HFFc6 (cell line): ENCODE measurements at places on chromosomes 16 and 17.
A peak's percentile ranks its signal among the peaks of the same experiment; 100 is the strongest.

- no peak for DNase-seq
Observed at GRCh38 chr17:75396025-75396424, 9.5 kb downstream of the GRB2 start.

- DNase-seq, result no peak
Observed at GRCh38 chr16:2236337-2237101, at the start of gene DNASE1L2. TSS of gene DNASE1L2 (plus strand) at chr16:2236444. CDS start at chr16:2236817, 373 bp downstream.

GRCh38 chr16:53752560-53752959 lies 48.6 kb downstream of the FTO start:
- no peak for DNase-seq

DNA sequence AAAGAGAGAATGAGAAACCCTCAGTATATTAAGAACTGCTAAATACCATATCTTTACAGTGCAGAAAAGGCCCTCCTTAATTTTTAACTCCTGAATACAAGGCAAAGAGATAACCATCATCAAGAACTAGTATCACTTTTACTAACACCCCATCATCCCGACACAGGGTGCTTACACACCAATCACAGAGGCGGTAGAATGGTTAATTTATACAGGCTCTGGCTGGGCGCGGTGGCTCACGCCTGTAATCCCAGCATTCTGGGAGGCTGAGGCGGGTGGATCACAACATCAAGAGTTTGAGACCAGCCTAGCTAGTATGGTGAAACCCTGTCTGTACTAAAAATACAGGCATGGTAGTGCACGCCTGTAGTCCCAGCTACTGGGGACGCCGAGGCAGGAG lies 4.2 kb downstream of the PSMD12 start:
- DNase-seq, result no peak

DNA sequence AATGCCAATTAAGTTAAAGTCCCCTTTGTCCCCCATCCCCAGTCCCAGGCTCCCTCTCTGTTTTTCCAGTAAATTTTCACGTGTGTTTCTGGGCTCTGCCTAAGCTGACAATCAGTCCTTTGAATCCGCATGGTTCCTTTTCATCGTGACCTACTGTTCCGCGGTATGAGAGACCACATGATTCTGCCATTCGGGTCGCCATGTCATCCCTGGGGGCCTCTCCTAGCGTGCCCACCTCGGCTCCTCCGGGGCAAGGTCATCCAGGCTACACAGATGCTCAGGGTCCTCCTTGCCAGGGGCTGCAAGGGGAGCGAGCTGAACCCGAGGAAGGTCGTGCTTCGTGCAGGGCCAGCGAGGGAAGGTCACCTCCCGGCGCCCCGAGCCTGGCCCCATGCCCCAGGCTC lies 157.6 kb downstream of the RAB11FIP4 start:
- DNase-seq, result no peak

- no peak for DNase-seq
Observed at GRCh38 chr16:86211800-86212199, 298.5 kb upstream of the FOXF1 start.

DNA sequence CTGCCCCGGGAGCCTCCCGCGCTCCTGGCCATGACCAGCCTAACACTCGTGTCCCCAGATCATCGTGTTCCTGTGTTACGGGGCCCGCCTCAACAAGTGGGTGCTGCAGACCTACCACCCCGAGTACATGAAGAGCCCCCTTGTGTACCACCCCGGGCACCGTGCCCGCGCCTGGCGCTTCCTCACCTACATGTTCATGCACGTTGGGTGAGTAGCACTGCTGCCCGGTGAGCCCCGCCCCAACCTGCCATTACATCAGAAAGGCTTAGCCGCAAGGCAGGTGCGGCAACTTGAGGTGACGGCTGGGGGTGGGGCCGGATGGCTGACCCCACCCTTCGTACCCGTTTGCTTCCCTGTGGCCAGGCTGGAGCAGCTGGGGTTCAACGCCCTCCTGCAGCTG lies 1.4 kb downstream of the RHBDL1 start:
- no peak for DNase-seq

- no peak for DNase-seq
Observed at GRCh38 chr17:6173653-6174052, 103.5 kb downstream of the WSCD1 start.

GRCh38 chr16:67790071-67790470 lies 16.3 kb downstream of the RANBP10 start:
- no peak for DNase-seq

DNA sequence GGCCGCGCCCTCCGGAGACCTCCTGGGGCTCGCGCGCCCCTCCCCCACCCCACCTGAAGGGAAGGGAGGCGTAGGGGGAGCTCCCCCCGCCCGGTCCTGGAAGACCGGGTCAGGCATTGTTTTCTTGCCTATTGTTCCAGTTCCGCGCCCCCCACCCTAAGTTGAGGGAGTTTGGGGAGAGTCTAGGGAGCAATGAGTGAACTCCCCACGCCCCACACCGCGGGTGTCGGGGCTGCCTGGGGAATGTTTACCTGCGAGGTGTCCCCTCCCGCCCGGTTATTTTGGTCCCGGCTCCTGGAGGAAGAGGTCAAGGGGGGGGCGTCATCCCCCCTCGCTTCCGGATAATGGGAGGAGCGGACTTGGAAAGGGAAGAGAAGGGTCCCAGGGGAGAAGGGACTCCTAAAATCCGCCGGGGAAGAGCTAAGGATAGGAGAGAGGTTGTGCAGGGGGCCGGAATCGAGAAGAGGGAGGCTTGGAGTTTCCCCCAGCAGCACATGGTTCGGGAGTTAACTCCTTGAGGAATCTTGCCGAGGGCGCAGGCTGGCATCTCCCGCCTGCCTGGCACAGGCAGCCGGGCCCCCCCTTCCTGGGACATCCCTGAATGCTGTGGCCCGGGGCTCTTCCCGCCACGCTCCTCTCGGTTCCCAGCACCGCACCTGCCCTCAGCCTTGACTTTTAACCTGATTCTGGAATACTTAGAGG lies 881 bp downstream of the MLLT6 start:
- DNase-seq, result no peak

DNA sequence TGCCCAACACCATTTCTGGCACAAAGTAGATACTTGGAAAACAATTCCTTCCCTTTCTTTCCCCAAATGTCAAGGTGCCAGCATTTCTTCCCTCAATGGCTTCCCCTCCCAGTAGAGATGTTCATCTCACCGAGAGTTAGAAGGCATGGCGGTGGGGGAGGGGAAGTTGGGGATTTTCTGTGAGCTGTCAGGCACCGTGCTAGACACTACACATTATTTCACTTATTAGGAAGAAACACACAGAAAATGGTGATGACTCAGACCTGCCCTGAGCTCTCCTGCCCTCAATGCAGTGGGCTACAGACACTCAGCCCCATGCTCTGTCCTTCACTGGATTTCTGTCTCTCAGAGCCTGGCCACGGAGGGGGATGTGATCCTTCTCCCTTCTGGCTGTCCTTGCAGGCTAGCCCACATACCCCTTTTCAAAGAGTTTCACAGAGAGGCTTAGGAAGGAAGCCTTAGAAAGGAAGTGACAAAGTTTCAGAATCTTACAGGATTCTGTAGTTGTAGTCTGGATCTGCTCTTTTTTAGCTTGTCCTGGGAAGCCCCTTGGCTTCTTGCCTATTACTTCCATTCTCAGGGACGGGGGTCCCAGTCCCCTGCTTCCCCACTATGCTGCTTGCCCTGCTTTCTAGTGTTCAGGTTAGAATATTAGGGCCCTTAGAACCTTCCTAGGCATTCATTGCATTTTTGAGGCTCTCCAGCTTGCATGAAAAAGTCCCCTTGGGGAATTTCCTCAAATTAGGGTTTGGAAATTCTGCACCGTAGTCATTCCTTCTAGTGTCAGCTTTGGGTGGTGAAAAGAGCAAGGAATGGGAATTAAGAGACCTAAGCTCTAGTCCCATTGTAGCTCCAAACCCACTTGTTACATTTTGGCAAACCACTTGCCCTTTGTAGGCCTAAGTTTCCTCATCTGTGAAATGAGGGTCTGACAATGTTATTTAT lies 12.2 kb upstream of the CCL5 start:
- no peak for DNase-seq

- no peak for DNase-seq
Observed at GRCh38 chr17:73030995-73031394, 61.5 kb downstream of the SLC39A11 start.

DNA sequence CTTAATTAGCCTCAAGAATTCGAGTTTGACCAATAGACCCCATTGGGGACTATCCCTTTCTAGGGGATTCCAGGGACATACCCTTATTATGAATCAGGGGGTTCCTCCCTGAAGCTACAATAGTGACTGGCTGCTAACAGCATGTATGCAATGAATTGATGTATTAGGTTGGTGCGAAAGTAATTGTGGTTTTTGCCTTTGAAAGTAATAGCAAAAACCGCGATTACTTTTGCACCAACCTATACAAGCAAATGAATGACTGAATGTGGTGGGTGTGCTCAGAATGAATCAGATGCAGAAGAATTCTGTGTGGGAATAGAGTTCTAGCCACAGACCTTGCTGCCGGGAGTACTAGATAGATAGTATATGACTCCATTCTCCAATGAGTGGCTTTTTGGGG lies 76.7 kb downstream of the HLF start:
- peak; percentile 5 for DNase-seq
